ENCODE measurements at places on chromosomes 12 and 14. TPM values are rescaled to one million over a fixed set of nuclear protein-coding genes. Genes with fewer than 3 reads are reported as not detected.

The KRT78 gene
- not detected for total RNA-seq

The ASB2 gene
- total RNA-seq = 0.36 TPM

GRCh38 chr14:22981090-22981875, 1.1 kb downstream of the AJUBA start:
- no peak for DNase-seq

DNA sequence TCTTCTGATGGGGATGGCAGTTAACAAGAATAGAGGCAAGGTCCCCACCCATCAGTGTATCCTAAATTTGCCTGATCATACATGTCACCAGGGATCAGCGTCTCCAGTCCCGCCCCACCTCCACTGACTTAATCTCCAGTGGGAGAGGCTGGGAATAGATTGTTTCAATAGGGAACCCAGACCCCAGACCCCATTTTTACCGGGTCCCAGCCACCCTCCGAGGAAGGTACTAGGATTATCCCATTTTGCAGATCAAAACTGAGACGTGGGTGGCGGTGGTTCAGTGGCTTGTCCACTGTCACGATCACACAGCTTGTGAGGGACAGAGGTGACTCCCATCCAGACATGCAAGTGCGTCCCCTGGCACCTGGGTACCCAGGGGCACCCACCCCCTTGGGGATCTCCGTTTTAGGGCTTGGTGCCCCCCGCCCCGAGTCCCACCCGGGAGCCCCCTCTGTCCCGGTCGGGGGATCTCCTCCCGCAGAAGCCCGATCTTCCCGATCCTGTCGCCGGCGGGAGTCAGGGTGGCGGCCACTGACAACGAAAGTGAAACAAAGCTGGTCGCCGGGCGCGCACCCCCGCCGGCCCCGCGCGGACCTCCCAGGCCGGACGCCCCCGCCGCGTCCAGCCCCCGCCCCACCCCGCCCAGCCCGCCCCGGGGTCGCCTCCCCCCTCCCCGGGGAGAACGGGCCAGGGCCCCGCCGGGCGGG, 523 bp downstream of the WSB2 start:
- peak; percentile 26 for DNase-seq

DNA sequence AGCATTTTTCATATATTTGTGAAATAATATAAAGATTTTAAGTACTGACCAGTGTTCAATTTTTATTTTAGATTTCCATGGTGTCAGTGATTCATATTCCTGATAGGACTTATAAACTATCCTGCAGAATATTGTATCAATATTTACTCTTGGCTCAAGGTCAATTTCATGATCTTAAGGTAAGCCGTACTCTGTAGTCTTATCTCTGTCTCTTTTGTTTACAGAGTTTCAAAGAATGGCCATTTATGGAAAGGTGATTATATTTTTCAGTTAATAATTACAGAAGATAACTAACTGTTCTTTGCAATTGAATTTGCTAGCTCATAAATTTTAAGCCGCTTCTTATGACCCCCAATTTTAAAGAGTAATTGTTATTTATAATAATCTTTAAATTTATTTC, 27.9 kb downstream of the CGRRF1 start:
- no peak for DNase-seq

DNA sequence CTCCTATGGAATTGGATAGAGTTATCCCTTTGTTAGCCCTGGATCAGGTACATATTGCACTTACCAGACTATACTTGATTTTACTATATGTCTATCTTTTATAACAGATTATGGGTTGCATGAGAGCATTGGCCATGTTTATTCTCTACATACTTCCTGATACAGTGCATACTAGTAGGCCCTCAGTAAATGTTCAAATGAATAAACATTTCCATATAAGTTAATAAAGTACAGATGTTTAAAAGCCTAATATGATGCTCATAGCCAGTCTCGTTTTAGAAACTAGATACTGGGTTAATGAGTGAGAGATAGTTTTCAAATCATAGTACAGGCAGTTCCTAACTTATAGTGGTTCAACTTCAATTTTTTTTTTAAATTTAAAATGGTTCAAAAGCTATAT, 39.5 kb upstream of the TOMM20L start:
- no peak for DNase-seq

- no peak for DNase-seq
These were observed 20.6 kb upstream of the PCNX1 start for GRCh38 chr14:70886421-70887206.

DNA sequence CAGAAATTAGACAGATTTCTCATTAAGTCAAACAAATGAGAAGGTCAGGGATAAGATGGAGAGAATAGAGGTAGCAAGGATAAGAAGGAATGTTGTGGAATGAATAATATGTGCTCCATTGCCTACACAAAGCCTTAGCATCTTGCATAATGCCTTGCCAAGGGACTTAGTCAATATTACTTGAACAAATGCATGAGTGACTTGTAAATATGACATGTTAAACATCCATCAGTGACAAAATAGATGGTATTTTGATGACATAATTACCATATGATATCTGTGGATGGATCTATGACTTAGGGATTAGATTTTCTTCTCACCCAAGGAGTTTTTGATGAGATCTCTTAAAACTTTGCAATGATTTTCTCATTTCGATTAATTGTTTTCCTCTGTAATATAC, 194.1 kb upstream of the RASSF8 start:
- DNase-seq = no peak

The CCDC63 gene
- total RNA-seq = not detected

GRCh38 chr12:9948606-9949296, 16.6 kb upstream of the CLEC2A start:
- no peak for DNase-seq

- no peak for DNase-seq
These were observed 522.0 kb upstream of the SEL1L start for GRCh38 chr14:82055515-82056115.

DNA sequence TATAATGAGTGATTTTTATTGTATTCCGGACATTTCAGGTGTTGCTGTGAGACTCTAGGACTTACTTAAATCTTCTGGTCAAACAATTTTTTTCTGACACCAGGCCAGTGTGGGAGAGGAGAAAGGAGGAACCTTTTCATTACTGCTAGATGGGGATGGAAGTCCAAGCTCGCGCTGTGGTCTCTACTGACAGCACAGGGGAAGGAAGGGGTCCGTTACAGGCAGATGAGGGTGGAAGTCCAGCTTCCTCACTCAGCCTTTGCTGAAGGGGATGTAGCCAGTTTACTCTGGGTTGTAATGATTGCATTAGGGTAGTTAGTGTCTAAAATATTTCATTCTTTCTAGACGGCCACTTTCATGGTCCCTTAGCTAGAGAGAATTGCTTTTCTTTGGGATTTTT, 26.3 kb upstream of the ST8SIA1 start:
- no peak for DNase-seq

The SIX6 gene
- not detected for total RNA-seq

DNA sequence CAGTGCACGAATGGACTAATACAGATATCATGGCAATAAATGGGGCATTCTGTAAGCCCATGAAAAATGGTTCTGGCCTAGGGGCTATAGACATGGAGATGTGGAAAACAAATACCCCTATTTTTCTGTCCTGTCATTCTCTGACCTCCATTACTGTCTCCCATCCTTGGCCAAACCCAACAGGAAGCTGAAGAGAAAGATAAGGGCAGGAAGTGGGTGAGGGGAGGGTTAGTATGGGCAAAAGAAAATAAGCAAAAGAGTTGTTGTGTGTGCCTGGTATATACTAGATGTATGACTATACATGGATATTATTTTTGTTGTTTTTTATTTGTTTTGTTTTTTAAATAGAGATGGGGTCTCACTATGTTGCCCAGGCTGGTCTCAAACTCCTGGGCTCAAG, 339.3 kb downstream of the PCNX1 start:
- no peak for DNase-seq

The KRT3 gene
- total RNA-seq = not detected

- DNase-seq = no peak
These were observed 2.9 kb downstream of the SMARCD1 start for GRCh38 chr12:50087995-50088394.

The PLCZ1 gene
- not detected for total RNA-seq

The MGAT4C gene
- 0.16 TPM for total RNA-seq

GRCh38 chr12:11711651-11712327, 62.3 kb downstream of the ETV6 start:
- DNase-seq = peak; percentile 36

DNA sequence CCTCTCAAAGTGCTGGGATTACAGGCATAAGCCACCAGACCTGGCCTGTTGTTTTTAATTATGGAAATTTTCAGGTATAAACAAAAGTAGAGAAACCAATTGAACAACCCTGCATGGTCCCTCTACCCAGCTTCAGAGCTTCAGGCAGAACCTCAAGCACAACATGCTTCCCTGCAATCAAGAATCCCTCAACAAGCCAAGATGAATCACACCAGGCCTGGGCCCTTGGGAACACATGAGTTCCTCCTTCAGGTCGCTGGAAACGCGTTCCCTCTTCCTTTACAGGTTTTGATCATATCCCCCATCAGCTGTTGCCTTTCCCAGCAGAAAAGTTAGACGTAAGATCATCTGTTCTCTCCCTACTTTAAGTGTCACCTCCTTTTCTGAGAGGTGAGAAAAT, 20.5 kb upstream of the CORO1C start:
- DNase-seq = no peak

The SLC38A2 gene
- total RNA-seq = 392 TPM

The ACRBP gene
- total RNA-seq = 3.5 TPM

DNA sequence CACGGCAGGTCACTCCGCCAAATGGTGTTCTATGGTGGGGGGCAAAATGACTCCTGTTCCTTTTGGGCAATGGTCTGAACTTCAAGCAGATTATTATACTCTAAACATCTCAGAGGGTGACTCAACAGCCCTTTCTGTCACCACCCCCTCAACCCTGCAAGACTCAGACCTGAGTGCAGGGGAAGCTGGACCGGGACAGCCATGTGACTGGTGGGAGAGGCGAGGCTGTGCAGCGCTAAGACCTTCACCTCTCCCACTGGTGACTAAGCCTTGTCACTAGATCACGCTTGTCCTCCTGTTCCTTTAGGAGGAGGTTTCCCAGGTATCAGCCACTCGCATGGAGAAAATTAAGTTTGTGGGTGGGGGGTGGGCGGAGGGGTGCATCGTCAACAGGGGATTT, 67.1 kb upstream of the CCND2 start:
- DNase-seq = no peak

- no peak for DNase-seq
These were observed 18.1 kb upstream of the PTCSC3 start for GRCh38 chr14:36194663-36195062.

The NUAK1 gene
- 12.7 TPM for total RNA-seq

- no peak for DNase-seq
These were observed 180.8 kb downstream of the ERC1 start for GRCh38 chr12:1171657-1172408.

- no peak for DNase-seq
These were observed 80.3 kb upstream of the SRRM4 start for GRCh38 chr12:118900993-118901392.

DNA sequence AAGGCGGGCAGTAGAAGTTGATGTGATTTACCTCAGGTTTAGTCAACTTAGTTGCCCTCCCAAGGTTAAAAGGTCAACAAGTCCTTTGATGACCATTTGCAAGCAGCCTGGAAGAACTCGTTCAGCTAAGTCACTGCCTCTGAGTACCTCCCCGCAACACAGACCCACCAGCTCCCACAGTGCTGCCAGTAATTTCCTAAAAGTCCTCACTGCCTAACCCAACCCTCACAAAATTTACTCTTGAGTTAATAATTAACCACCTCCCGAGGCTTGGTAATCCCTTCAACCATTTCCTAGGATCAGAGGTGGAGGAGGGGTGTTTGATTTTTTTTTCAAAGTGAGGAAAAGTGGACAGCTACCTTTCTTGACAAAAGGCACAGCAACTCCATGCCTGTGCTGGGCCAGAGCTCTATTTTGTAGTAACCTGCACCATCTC, 55.8 kb downstream of the MAP3K9 start:
- DNase-seq = no peak
